Esophagus mucosa (tissue), 1 donor: ENCODE measurements at places on chromosomes 1 and 21.

- peak; percentile 60 for ATAC-seq
Observed at GRCh38 chr1:26771285-26771642, 16.5 kb upstream of the PIGV start.

DNA sequence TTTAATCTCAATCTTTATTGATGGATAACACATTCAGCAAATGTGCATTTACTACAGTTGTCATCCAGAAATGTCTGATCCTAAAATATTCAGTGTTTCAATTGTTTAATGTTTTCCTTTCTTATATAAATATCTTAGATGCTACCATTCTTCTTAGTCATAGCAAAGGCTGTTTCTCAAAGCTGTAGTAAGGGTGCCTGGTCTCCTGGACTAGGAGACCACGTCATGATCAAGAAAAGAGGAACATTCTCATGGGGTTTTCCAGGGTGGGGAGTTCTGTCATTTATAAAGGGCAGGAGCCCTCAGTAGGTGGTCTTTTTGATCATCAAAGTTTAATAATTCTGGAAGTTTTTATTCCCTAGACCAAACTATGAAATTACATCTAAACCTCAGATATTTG, 292.8 kb downstream of the HMCN1 start:
- no peak for ATAC-seq

DNA sequence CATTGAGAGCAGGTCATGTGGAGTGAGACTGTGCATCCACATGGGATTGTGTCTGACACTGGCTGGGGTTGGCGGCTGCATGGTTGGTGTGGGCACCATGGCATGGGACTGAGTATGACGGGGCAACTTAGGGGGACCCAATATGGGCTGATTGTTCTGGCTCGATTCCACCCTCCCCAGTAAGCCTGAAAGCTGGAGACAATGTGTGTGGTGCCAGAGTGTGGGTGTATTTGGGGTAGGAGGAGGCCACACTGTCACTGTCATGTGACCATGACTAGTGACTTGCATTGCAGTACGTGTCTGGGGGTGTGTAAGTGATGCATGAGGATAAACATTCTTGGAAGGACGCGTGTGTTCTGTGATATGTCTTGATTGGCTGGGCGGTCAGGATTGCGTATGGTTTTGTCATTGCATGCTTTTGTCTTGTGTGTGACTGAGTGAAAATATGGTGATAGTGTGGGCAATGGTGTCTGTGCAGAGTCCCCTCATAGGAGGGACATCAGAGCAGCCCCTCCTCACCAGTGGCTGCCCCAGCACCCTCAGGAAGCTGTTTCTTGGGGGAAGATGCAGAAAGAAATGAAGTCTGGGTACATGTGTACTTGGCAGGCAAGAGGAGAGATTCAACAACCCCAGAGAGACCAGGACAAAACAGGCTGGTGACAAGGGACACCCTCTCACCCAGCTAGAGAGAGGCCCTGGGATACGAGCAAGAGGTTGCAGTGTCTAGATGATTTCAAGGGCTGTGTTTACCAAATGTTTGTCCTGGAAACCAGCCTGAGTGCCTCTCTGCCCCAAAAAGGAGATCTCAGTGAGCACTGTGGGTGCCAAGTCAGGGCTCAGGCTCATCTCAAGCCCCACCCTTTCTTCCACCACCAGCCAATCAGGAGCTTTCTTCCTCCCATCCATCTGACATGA, 36.3 kb downstream of the SDC3 start:
- no peak for ATAC-seq

- ATAC-seq: no peak
Observed at GRCh38 chr1:246081856-246082668, 425.0 kb downstream of the SMYD3 start.

GRCh38 chr1:2189459-2190425, 4.8 kb downstream of the FAAP20 start:
- peak; percentile 90 for ATAC-seq

- no peak for ATAC-seq
Observed at GRCh38 chr1:228807904-228808605, 72.8 kb downstream of the RHOU start.

DNA sequence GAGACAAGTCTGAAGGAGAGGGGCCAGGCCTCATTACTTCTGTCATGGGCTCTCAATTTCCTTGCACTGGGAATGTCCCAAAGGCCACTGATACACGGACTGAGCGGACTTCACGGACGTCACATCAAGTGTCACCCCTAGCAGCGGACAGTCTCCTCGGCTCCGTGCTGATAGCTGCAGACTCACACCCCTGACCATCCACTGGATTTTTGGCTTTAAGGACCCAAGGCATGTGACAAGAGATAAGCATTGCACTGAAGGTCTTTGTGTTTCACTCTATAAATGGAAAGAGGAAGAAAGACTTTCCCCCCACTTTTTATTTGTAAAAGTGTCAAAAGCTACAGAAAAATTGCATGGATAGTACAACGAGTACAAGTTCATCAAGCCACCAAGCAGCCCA, 200.4 kb upstream of the FGGY start:
- no peak for ATAC-seq
